ENCODE measurements at places on chromosomes 5 and 9. TPM values are rescaled to one million over a fixed set of nuclear protein-coding genes. Genes with fewer than 3 reads are reported as not detected.

The CRHBP gene
- total RNA-seq: not detected

The FOXD4L4 gene
- 0.18 TPM for total RNA-seq

The DMXL1 gene
- total RNA-seq: 45.0 TPM

The SPARC gene
- 3,745 TPM for total RNA-seq

The GFI1B gene
- total RNA-seq: not detected

Measured in smooth muscle cell of the umbilical artery (primary cell).